Cardiac septum (tissue), 1 donor: ENCODE measurements at places on chromosomes 7 and 10. TPM values are rescaled to one million over a fixed set of nuclear protein-coding genes. Genes with fewer than 3 reads are reported as not detected.

EGR2 gene
- 4.8 TPM for total RNA-seq

TMEM196 gene
- not detected for total RNA-seq

RSPH10B gene
- not detected for total RNA-seq

GRCh38 chr10:5606321-5606720 is 60.1 kb downstream of the ASB13 start:
- DNase-seq: no peak

NOD1 gene
- 13.2 TPM for total RNA-seq

CYP2C19 gene
- total RNA-seq: not detected

- no peak for DNase-seq
Observed at GRCh38 chr10:92284112-92284704, 6.7 kb downstream of the CPEB3 start.

PCLO gene
- total RNA-seq: 3.2 TPM

LLCFC1 gene
- total RNA-seq: not detected

DNA sequence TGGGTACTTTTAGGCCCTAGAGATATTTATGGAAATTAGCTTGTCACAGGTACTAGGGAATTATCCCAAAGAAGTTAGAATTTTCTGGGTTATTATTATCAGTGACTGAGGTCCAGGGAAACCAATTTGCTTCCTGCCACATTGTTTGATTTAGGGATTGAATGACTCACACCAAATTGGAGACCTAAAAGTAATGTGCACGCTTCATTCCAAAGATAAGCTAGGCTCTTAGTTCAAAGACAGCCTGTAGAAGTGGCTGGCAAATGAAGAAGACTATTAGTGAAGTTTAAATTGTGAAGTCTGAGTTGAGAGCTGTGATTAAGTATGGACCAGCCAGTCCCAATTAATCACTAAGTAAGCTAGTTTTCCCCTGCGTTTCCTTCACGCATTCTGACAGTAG is 188.1 kb upstream of the MYO3A start:
- DNase-seq: no peak

DNA sequence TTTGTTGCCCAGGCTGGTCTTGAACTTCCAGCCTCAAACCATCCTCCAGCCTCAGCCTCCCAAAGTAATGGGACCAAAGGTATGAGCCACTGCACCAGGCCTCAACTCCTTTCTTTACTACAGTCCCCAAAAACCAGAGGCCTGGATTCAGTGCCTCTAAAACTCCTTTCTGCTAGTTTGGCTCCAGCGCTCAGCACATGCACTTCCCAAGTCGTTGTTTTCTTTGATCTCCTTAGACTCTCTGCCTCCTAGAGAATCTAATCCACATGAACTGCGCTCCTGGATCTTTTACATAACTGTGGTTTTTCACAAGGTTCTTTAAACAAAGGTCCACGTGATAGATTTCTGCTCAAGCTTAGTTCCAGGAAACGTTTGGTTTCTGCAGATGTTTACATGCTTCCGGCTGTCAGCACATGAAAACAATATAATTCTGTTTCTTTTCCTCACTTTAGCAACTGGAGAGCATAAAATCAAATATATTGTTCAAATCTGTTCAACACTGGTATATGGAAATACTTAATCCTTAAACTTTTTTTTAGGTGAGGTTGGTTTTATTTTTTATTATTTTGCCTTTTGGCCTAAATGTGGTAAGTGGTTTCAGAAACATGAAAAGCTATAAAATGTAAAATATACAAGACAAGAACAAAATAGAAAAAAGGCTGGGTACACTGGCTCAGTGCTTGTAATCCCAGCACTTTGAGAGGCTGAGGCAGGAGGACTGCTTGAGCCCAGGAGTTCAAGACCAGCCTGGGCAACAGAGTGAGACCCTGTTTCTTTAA is 270.5 kb upstream of the MKLN1 start:
- DNase-seq: no peak

- no peak for DNase-seq
Observed at GRCh38 chr7:132133501-132133900, 442.8 kb downstream of the PLXNA4 start.

GIMAP4 gene
- 18.2 TPM for total RNA-seq

MACROH2A2 gene
- 15.3 TPM for total RNA-seq

- DNase-seq: no peak
Observed at GRCh38 chr7:133458688-133459087, 205.8 kb downstream of the EXOC4 start.

DNA sequence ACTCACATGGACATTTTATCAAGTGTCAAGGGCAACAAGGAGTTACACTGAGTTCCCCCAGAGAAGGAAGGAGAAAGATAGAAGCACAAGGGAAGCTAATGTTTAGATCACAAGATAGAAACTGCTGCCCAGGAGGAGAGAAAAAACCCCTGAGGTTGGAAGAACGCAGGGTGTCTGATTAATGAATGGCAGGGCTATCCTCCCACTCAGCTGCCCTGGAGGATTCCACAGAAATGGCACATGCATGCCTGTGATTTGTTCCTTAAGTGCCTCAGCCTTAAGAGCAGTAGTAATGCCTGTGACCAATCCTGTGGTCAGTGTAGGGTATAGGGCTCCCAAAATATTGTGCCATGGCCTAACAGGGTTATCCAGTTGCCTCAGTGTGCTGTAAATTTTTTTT is 20.2 kb downstream of the DNAJB9 start:
- DNase-seq: no peak

GNG11 gene
- total RNA-seq: 14.3 TPM

SPDYE8 gene
- not detected for total RNA-seq

DNA sequence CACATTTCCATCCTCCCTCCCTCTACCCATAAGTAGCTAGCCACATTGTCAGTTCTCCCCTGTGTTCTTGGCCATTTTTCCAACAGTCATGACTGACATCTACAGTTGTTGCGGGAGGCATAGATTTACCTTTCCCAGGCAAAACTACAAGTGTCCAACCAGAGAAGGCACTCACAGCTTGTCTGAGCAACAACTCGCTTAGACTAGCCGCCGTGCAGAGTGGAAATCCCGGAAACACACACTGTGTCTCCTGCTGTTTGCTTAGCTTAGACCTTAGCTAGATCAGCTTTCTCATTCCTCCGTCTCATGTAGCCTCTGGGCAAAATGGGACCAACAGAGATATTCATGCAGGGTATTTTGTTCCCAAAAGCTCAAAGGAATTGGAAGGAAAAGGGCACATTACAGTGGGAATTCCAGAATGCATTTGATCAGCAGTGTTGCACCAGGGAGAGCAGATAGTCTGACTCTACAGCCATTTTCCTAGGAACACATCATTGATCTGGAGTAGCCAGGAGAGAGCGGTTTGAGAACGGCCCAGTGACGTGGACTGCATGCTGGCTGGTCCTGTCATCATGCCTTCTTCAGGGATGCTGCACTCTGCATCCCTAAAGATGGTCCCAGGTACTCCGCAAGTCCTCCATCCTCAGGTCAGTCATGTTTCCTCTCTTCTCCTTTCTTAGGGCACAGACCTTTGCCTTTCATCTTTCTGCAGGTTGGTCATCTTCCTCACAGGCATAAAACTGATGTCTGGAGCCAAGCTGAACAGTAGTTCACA is 89.4 kb downstream of the C10orf90 start:
- DNase-seq: no peak

SPAG6 gene
- not detected for total RNA-seq

- DNase-seq: peak; percentile 61
Observed at GRCh38 chr10:132521466-132522102, 16.0 kb upstream of the INPP5A start.

- no peak for DNase-seq
Observed at GRCh38 chr7:28104041-28104541, 76.5 kb downstream of the JAZF1 start.

GRCh38 chr7:36945612-36946400 is 221.5 kb upstream of the AOAH start:
- no peak for DNase-seq

GRCh38 chr7:141071260-141071854 is 2.5 kb upstream of the TMEM178B start:
- DNase-seq: no peak

DNA sequence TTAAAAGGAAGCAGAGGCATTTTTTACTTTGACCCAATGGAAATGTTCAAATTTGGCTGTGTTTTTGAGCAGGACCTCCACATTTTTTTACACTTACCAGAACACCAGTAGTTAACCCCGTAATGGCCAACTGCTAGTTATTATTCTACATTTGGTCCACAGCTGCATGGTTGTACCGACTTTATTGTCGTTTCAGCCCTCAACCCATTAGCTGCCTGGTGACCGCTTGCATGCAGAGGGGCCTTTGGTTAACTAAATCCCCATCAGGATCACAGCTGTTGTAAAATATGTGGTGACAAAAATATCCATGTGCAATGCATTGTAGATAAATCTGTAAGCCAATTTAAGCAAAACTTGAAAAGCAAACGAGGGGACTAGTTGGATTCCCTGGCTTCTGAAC is 342.2 kb upstream of the MEOX2 start:
- DNase-seq: no peak

GRCh38 chr10:88213065-88213605 is 349.7 kb downstream of the PTEN start:
- no peak for DNase-seq

DNA sequence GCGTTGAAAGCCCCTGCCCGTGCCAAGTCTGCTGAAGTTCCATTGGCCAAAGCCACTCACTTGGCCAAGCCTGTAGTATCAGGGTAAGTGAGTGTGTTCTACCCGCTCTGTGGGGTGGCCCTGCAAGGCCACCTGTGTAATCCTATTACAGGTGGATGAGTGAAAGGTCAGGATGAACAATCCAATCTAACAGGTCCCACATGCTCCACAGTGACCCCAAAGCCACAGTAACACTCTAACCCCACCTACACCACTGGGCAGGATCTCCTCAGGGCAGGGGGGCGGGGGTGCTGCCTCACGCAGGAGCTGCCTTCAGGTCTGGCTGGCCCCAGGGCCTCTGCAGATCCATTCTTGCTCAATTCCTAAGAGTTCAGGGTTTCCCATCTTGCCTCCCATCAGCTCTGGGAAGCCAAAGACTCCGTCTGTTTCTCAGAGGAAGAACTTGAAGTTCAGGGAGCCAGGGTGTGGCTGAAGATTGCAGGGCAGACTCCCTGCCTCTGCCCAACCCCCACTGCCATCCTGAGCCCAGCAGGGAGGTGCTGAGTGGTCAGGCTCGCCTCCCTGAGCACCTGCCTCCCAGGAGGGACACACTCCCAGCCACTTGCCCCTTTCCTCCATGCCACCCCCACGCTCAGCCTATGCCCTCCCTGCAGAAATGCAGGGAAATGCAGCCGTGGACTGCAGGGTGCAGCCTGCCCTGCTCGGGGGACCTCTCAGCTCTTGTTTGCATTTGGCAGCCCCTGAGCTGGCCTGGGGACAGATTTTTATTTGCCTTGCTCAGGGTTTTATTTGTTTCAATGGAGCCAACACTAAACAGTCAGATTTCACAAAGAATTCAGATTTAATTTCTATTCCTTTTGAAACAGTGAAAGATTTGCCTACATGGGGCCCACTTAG is 9.8 kb upstream of the COMTD1 start:
- DNase-seq: no peak

- DNase-seq: peak; percentile 82
Observed at GRCh38 chr7:101815826-101816594, 1.4 kb upstream of the CUX1 start.

GRCh38 chr7:74199551-74200355 is 10.1 kb upstream of the LAT2 start:
- DNase-seq: no peak

GRCh38 chr10:71383972-71384687 is 12.6 kb upstream of the CDH23 start:
- peak; percentile 90 for DNase-seq

TRPV5 gene
- not detected for total RNA-seq

DNA sequence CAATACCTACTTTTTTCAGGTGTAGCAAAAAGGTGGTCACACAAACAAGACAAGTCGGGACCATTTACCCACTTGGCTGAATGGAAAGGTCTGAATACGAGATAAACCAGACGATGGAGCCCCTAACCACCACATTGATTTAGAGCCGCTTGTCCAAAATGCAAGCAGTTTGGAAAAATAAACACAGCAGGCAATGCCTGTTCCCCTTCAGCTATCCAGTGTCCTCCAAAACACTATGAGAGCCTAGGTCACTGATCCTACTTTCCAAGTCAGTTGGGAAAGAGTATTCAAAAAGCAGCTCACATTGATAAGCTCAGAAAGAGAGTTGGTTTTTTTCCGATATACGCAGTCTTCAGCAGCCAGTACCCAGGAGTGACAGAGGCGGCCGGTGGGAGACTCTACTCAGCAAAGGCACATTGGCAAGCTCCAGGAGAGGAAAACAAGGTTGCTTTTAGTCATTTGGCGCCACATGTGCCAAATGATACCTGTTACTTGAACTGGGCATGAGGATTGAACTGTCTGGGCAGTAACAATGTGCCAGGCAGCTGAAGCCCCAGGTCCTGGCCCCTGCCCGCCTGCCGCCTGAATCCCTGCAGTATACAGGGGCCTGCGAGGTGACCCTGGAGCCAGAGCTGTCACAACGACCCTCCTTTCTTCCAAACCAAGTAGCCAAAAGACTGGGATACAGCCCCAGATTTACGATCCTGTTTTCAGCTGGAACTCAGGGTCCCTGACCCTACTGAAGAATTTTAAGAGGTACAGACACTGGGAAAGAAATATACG is 109.8 kb downstream of the PIP4K2A start:
- DNase-seq: no peak

LIPM gene
- not detected for total RNA-seq

DNA sequence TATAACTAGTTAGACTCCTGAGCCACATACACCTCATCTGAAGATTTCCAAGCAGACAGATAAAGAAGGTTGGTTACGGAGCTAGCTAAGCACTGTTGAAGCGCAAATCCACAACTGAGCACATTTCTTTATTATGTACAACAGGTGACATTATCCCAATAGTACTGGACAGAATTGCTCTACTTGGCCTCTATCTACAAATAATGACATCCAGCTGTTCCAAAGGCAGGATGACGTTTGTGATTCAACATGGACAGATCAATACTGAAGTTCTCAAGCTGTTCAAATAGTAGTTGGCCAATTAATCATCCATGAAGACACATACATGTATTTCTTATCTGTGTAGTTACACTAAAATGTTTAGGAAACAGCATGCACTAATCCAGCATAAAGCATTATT is 101.0 kb downstream of the UBE2H start:
- DNase-seq: no peak

GRCh38 chr10:112958275-112958995 is 8.4 kb downstream of the TCF7L2 start:
- DNase-seq: no peak

TSC22D4 gene
- 35.0 TPM for total RNA-seq

DNA sequence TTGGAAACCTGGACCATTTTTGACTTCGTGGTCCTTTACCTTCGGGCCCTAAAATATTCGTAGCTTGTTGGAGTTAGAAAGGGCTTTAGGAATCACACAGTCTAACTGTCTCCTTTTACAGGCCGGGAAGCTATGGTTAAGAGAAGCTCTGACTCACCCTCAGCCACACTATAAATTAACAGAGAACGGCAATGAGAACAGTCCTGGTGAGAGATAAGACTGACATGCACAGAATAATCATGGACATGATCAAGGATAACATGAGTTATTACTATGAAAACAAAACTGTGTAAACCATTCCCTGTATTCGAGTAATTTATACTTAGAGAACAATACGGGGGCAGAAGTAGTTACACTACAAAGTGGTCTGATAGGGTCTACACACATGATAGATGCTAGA is 162.5 kb upstream of the MALRD1 start:
- no peak for DNase-seq

GSTO2 gene
- 0.67 TPM for total RNA-seq
